Kidney epithelial cell (primary cell): ENCODE measurements at places on chromosomes 4 and X.
A peak's percentile ranks its signal among the peaks of the same experiment; 100 is the strongest.

DNA sequence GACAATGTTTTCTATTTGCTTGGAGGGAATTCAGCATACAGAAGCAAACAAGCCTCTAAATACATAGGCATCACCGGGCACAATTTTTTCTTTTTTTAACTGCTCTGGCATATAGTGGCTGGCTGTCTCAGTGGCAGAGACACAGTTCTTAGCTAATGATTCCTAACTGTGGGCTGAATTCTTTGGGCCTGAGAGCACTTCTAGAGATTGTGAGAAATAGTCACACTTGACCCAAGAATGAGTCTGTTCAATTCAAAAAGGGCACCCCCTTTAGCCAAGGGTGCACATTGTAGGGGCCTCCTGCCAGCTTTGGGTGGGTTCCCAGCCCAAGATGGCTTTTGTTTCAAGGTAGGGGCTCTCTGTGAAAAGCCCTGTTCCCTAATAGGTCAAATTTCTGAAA lies 345.7 kb downstream of the ARHGAP10 start:
- no peak for DNase-seq

GRCh38 chr4:185945906-185946305 lies 123.0 kb upstream of the TLR3 start:
- no peak for DNase-seq

GRCh38 chrX:12991575-12991974 lies 16.7 kb downstream of the TMSB4X start:
- no peak for DNase-seq

DNA sequence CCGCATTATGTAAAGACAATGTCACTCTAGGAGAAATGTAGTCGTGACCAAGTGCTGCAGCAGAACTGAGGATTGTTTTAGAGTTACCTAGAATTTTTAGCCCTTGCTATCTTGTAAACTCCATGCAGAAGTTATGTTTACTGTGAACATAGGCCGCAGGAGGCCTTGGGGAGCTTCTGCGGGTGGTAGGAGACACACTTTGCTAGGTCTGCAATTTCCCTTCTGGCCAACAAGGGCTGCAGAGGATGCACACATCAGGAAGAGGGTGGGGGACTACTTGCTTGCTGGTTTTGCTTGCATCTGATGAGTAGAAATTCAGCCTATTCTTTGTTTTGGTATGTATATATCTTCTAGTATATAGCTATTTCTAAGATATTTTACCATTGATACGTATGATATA lies 23.1 kb downstream of the BANK1 start:
- no peak for DNase-seq

GRCh38 chr4:48016141-48017107 lies at the start of the genes CNGA1 and NIPAL1:
TSS of gene CNGA1 (minus strand) at chr4:48016681. CDS start at chr4:47952689, 63,992 bp downstream.
TSS of gene NIPAL1 (plus strand) at chr4:48016772. CDS start at chr4:48016840, 68 bp downstream.
- peak; percentile 37 for DNase-seq

DNA sequence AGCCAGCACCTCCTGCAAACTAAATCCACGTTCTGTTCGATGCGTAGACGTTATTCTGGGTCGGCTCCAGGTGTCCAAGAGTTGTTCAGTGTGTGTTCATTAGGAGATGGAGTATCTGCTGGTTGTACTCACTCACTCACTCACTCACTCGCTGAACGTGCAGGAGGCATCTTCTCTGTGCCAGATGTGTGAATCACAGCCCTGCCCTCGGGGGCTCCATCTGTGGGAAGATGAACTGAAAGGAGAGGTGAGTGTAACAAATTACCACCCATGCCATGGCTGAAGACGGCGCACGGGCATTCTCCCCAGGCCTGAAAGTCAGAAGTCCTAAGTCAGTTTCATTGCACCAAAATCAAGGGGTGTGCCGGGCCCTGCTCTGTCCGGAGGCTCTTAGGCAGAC lies 16.1 kb downstream of the NSG1 start:
- DNase-seq, result no peak

GRCh38 chr4:80154545-80154933 lies 42.8 kb upstream of the PRDM8 start:
- DNase-seq, result no peak

GRCh38 chr4:151540728-151541388 lies 131.9 kb downstream of the FHIP1A start:
- DNase-seq, result peak; percentile 79

DNA sequence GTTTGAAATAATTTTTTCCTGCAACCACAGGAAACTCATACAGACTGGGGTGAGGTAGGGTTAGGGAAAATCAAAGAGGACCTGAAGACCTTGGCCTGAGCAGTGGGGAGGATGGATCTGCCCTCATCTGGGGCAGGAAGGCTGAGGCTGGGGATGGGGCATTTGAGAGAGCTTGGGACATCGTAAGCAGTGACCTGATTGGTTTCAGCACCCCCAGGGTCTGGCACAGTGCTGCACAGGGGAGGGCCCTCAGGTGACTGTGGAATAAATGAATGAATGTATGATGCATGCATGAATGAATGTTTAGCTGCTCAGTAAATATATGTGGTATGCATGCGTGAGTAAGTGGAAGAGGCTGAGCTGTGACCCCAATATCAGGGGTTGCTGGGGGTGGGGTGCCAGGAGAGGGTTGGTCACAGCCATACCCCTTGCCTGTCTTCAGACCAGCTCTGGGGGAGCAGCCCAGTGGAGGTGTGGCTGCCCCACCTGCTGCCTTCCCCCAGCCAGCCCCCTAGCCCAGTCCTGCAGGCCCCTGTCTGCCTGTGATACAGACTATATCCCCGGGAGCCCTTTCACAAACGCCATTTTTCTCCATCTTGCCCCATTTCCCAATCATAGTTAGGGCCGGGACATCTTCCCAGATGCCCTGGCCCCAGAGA lies 11.0 kb upstream of the TNIP2 start:
- DNase-seq, result no peak

- no peak for DNase-seq
These were observed 17.2 kb upstream of the SMIM14 start for GRCh38 chr4:39655876-39656275.

GRCh38 chr4:83362492-83363329 lies 28.1 kb upstream of the HPSE start:
- DNase-seq, result no peak

DNA sequence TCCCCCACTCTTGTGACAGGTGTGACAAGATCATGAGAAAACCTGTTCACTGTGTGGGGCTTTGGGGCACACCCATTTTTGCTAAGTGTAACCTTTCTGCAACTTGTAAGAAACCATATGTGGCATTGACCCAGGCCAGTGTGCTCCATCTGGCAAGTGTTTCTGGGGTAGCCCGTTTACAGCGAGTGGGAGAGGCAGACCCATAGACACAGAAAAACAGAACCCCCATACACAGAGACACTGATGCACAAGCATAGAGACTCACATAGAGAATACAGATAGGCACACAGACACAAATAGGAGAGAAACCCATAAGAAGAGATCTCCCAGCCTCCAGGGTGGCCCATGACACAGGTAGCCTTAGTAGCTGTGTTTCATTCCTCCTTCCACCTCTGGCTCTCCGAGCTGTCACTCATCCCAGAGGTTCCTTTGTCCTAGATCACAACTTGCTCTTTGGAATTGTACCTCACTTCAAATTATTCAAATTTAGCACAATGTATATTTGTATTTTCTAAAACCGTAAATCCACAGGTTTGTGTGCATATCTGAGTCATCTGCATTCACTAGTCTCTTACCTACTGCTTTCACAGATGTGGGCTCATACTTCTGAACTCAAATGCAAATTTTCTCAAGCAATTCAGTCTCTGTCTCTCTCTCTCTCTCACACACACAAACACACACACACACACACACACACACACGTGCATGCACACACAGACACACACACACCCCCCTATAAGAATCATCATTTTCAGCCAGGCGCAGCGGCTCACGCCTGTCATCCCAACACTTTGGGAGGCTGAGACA lies 114.4 kb downstream of the SH3KBP1 start:
- DNase-seq, result no peak

- DNase-seq, result no peak
These were observed 91.2 kb downstream of the RAP1GDS1 start for GRCh38 chr4:98352396-98352795.

- DNase-seq, result no peak
These were observed 89.1 kb downstream of the RAPGEF2 start for GRCh38 chr4:159191989-159192388.
